ENCODE measurements at places on chromosomes 7 and 10.

DNA sequence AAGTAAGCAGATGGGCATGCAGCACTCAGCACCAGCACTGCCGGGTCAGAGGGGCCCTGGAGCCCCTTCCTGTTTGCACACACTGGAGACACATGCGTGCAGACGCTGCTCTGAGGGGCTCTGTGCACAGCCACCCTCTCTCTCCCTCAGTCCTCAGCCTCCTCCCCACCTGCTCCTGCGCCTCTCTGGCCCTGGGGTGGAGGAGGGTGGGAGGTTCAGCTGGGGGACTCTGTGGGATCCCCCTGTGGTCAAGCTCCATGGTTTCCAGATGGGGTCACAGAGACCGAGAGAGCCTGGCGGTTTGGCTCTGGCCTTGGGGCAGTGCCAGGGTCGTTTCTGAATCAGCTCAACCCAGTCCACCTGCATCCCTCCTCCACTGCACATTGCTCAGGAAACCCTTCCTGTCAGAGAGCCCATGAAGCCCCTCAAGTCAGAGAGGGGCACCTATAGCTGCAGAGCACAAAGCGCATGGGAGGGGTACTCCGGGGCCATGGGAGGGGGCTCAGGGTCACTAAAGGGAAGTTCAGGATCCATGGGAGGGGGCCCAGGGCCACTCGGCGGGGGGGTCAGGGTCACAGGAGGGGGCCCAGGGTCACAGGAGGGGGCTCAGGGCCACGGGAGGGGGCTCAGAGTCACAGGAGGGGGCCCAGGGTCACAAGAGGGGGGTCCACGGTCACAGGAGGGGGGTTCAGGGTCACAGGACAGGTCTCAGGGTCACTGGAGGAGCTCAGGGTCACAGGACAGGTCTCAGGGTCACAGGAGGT is 161.7 kb downstream of the ADARB2 start:
- no peak for DNase-seq

GRCh38 chr10:58696736-58697135 is 184.1 kb downstream of the BICC1 start:
- DNase-seq = no peak

GRCh38 chr7:67854221-67855178 is 857.9 kb downstream of the TYW1 start:
- DNase-seq = no peak

DNA sequence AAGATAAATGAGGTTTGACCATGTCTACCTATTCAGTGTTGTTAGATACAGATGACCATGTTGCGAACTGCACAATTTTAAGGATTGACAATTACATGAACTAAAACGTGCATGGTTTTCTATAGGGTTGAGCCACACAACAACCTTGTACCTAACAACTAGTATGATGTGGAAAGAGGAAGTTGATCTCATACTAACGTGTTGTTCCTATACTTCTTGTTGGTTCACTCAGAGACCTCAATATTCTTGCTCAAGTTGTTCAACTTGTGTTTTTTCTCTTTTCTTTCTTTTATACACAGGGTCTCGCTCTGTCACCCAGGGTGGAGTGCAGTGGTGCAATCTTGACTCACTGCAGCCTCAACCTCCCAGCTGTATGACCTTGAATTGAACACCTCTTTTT is 6.1 kb upstream of the KEL start:
- DNase-seq = no peak

- no peak for DNase-seq
Observed at GRCh38 chr10:71319800-71320392, 837 bp downstream of the SLC29A3 start.

DNA sequence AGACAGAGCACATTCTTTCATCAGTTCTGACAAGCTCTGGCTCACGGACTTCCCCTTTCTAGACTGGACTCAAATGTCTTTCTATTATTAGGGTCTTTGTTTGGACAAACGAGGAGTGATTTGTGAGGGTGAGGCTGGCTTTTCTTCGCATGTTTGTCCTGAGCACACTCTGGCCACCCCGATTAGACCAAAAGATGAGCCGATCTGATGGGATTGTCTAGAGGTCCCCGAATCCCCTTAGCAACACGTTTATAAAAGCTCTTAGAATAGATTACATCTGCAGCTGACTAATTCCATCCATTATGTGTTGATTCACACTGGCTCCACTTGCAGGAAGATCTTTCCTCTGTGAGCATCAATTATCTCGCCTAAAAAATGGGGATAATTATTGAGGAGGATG is 675.4 kb upstream of the AUTS2 start:
- DNase-seq = no peak

DNA sequence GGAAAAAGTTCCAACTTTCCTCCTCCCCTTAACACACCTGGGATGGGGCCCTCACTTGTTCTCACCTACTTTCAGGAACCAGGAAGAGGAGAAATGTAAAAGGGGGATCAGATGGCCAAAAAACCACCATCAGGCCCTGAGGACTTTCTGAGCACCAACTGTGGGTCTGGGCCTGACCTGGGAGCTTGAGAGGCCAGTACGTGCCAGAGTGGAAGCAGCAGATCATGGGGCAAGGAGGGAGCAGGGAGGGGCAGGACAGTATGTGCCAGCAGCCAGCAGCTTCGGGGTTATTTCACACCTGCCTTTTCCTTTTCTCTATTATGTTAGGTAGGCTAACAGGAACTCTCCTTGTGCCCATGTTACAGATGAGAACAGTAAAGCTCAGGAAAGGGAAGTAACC is 118.8 kb upstream of the UNC5B start:
- no peak for DNase-seq

DNA sequence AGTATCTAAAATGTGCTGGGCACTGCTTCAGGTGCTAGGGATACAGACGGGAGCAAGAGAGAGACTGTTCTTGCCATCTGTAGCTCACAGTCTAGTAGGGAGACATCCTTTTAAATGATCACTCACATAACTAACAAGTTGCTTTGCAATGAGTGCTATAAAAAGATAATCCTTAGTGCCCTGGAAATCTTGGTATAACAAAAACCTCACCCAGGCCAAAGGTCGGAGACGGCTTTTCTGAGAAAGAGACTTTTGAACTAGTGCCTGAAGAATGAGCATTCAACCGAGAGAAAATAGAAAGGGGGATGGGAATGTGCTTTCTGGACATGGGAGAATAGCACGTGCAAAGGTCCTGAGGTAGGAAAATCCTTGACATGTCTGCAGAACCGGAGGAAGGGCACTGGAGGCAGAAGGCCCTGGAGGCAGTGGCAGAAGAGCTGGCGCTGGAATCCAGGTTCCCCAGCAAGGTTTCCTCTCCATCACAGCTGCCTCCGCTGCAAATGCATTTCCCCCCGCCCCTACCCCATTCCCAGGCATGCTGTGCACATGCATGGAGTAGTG is 89.4 kb downstream of the COL13A1 start:
- no peak for DNase-seq

DNA sequence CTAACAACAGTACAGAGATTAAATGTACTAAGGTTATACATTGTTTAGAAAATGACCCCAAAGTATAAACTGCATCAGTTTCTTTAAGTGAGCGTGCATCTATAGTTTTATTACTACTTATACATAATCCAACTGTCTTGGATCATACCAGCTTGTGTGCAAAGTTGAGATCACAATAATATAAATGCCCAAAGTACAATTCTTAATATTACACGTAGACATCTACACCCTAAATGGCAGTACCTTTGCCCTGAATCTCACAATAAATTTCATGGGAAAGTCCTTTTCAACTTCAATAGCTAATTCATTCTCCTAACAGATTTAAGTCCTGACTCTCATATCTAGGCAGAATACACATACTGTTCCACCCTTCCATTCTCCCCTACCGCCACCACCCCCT is 11.8 kb downstream of the SCIN start:
- DNase-seq = no peak

GRCh38 chr10:100864978-100865377 is 47.8 kb upstream of the SLF2 start:
- DNase-seq = no peak

GRCh38 chr7:37570145-37570544 is 113.4 kb upstream of the GPR141 start:
- DNase-seq = no peak

- DNase-seq = no peak
Observed at GRCh38 chr7:78968951-78969350, 484.5 kb downstream of the MAGI2 start.

DNA sequence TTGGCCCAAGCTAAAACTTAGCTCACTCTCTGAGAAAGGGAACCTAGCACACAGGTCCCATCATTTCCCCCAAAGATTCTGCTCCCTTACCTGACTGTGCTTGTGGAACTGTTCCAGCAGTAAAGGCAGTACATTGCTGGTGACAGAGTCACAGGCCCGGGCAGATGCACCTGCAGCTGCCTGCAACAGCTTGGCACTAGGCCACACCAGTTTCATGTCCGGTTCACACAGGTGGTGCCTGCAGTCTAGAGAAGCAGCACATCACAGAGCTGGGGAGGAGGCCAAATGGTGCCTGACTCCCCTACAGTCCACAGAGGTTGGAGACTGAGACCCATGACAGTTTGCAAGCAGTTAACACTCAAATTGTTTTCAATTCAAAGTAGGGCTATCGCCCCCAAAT is 22.2 kb downstream of the ZDHHC16 start:
- DNase-seq = no peak
